Activated gamma-delta T cell (primary cell): ENCODE measurements at places on chromosomes 16 and 17.

- DNase-seq, result peak; percentile 47
Measured at GRCh38 chr16:1102921-1103635, 7.0 kb upstream of the C1QTNF8 start.

DNA sequence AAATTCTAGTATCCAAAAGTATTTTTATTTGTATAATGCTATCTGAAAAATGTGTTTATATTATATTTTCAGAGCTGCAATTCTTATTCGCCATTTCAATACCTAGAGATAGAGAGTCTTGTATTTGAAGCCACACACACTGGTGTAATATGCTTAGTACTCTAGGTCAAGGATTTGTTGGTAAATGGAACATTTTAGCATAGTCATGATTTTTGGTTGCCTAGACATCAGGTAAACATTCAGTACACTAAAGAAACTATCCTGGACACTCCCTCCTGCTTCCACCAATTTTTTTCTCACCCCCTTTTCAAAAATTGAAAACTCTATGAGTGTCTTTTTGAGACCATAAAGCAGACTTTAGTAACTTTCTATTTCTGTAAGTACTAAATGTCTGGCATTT is 20.8 kb downstream of the ABHD15 start:
- no peak for DNase-seq

DNA sequence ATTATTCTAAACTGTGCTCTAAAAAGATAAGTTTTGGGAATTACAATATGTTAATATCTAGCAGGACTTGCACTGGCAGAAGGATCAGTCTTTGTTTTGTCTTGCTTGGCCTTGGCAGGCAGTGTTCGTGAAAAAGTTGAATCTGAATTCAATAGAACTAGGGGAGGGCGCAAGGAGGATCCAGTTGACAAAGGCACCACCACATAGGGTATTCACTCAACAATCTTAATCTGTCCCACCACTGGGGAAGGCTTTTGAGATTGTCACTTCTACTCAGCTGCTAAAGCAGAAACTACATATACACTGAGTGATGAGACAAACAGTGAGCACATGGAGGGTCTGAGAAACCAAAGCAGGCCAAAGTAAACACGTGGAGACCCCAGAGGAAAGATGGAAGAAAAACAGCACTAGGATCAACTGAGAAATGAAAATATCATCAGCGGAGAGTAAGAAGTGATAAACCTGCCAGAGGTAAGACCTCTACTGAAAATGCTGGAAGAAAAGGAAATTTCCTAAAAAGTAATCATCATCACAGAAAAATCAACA is 2.4 kb downstream of the AMFR start:
- DNase-seq, result no peak

DNA sequence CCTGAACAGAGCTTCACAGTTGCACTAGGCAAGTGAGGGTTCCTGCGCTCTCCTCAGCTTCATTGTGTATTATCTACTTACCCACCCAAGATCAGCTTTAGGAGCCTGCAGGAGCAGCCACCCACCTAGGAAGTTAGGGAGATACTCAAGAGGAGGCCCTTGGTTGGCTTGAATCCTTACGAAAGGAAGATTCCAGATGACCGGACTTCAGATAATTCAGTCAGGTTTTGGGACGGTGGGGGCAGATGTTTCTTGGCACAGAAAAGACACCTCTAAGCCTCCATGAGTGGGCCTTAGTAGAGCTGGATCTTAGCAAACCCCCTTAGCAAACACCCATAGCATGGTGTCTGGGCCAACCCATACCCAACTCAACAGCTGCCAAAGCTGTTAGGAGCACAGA is 2.4 kb upstream of the CBFB start:
- DNase-seq, result no peak

DNA sequence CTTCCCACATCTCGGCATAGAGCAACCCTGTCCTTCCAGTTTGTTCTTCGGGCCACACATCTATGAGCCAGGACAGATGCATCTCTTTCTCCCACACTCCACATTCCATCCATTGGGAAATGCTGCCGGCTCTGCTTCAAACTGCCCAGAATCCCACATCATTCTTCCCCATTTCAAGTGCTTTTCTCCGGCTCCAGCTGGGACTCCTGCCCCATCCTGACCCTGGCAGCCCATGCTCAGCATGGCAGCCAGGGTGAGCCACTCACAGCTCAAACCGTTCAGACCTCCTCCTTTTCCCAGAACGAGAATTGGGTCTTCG is 132.8 kb upstream of the SDK2 start:
- no peak for DNase-seq

- DNase-seq, result no peak
Measured at GRCh38 chr16:73274140-73274539, 226.2 kb upstream of the ZFHX3 start.

DNA sequence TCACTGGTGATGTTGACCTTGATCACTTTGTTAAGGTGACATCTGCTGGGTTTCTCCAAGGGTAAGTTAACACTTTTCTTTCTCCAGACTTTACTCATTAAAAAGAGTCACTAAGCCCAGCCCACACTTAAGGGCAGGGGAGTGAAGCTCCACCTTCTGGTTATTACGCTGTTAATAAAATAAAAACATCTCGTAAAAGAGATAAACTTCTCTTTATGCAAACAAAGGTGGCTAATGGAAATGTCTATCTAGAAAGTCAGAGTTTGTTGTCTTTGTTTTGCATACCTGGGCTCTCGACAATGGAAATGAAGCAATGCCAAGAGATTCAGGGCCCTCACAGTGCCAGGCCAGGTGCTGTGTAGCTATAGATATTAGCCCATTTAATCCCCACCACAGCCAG is 134.4 kb downstream of the ZFHX3 start:
- no peak for DNase-seq

GRCh38 chr16:30745082-30745481 is 3.1 kb upstream of the PHKG2 start:
- no peak for DNase-seq

GRCh38 chr17:42853597-42853967 is 2.6 kb downstream of the AOC3 start:
- DNase-seq, result no peak

DNA sequence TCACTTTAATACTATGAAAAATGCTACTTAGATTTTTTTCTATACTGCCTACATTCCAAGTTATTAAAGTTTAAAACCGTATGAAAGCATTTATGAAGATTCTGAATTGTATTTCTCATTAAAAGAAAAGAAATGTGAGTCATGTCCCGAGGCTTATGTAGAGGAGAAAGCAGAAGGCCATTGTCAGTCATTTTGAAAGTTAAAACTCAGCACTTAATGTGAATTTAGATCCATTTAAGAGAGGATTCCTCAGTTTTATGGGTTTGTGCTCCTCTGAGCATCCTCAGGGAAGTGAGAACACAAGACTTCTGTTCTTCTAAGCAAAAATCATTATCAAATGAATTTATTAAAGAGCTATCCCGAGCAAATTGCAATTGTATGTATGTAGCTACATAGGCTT is 11.8 kb downstream of the C17orf75 start:
- DNase-seq, result no peak

DNA sequence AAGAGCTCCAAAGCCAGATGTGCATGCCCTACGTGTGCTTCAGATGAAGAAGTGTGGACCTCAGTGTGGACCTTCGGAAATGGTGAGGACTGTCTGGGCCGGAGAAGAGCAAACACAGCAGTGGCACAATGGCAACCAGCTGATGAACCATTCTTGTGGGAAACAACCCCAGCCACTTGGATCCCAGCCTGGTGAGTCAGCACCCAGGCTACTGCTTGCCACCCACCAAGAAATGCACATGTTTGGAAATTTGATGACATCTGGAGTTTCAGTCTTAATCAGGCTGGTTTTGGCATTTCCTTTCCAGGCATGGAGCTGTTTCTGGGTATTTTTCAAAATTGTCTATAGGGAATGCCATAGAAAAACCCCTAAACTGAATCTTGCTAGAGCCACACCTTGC is 42.7 kb downstream of the DYNLRB2 start:
- no peak for DNase-seq

GRCh38 chr16:88812513-88813268 is 963 bp upstream of the APRT start:
- DNase-seq, result no peak

GRCh38 chr16:5619304-5619703 is 521.7 kb upstream of the EEF2KMT start:
- no peak for DNase-seq

DNA sequence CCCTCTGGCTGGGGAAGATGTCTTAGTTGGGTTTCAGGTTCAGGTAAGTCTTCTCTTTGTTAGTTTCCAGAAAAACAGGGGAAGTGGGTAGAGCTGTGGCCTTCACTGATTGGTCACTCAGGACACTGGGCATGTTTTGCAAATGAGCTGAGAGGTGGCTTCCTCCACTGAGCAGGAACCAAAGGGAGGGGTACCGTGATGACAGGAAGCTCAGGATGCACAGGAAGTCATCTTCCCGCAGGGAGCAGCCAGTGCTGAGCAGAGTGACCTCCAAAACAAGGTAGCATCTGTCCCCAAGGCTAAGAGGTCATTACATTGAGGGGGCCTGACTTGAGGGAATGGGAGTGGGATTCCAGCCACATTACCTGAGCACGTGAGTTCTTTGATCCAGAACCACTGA is 5.6 kb downstream of the NT5C start:
- no peak for DNase-seq

- DNase-seq, result peak; percentile 56
Measured at GRCh38 chr17:42107597-42108576, 4.6 kb downstream of the DHX58 start.

- DNase-seq, result no peak
Measured at GRCh38 chr17:77214743-77215142, 74.0 kb downstream of the SEC14L1 start.

- DNase-seq, result peak; percentile 14
Measured at GRCh38 chr17:30290696-30291542, 825 bp downstream of the BLMH start.

DNA sequence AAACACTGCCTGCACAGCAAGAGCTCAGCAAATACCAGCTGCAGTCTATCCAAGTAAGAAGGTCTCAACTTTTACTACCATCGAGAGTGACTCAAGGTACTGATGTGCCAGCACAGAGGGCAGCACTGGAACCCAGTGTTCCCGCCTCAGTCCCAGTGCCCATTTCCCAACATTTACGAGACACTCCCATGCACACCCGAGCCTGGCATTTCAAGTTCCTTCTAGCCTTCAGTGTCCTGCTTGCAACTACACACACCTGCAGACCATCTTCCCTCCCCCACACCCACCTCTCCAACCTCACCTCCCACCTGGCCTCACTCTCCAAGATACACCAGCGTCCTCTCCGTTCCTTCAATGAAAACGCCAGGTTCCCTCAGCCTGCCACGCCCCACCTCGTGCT is 3.2 kb downstream of the KLHDC4 start:
- no peak for DNase-seq

DNA sequence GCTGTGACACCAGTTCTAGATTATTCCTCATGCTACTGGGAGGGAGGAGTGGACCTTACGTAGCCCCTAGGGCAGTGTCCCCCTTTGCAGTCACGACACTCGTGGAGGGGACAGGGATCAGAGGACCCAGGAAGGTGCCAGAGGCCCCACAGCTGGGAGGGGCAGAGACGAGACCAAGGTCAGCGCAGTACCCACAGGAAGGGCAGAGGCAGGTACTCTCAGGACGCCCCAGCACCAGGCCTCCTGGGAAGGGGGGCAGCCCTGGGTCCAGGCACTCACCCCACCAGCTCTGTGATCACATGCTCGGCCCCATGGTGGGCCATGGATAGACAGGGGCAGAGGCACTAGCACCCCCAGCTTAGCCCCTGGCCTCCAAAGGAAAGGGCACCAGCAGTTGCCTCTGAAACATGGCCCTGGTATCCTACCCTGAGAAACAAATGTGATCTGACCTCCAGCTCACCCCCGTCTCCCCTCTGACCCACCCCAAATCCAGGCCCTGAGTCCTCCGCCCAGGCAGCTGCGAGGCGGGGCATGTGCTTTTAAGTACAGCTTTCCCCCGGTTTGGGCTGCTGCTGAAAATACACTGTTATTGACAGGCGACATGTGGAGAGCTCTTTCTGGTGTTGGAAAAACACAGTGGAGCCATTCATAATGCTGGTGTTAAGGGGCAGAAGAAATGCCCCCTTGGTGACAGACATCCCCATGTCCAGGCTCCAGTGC is 361.9 kb downstream of the C16orf95 start:
- DNase-seq, result no peak

DNA sequence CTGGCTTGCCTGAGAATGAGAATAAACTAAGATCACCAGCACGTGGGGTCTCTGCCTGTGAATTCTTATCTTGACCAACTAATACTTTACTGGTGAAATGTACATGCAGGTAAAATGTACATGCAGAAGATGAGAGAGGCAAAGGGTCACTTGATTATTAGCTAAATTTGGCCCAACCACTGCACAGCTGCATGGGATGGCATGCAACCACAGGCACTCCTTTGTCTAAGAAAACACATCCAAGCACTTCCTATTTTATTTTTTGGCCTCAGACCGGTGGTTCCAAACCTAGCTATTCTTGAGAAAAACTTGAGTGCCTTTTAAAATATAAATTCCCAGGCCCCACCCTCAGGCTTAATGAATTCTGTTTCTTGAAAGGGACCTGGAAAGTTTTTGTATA is 77.9 kb downstream of the SYCE1L start:
- no peak for DNase-seq

DNA sequence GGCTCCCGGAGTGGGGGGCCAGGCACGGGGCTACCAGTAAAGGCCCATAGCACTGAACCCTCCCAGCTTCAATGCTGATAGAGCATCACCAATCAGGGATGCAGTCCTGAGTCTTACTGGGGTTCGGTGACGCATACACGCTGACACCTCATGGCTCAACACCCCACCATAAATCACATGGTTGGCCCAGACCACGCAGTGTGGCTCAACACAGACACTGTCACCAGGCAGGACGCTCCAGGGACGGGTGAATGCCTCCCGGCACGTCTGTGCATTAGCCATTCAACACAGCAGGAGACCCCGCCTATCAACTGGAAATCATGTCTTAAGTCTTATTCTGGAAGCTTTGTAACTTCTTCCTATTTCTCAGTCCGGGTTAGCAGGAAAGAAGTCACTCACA is 35.0 kb downstream of the NECAB2 start:
- DNase-seq, result no peak

- no peak for DNase-seq
Measured at GRCh38 chr16:35188288-35189155, 1729.1 kb downstream of the TP53TG3F start.

GRCh38 chr17:11330006-11330405 is 89.0 kb downstream of the SHISA6 start:
- no peak for DNase-seq

- no peak for DNase-seq
Measured at GRCh38 chr17:78717431-78717980, 64.6 kb downstream of the CYTH1 start.
